ENCODE measurements at places on chromosomes 12 and 14.

DNA sequence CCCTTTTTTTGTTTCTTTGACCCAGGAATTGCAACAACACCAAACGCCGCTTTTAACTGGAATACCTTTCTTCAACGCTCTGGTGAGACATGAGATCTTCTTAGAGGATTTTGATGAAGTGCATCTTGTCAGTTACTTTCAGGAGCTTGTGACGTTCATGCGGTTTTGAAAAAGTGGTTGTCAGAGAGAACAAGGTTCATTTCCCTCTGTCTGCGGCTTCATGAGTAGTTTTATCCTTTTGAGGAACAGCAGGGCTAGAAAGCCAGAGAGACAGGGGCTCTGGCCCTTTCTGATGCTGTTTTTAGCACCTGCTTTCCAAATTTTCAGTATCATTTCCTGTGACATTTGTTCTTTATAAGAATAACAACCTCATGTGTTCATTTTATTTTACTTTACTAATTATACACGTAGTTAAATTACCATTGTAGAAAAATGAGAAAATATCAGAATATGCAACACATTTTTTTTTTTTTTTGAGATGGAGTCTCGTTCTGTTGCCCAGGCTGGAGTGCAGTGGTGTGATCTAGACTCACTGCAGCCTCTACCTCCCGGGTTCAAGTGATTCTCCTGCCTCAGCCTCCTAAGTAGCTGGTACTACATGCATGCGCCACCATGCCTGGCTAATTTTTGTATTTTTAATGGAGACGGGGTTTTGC, 61.8 kb downstream of the GLT1D1 start:
- DNase-seq, result no peak

GRCh38 chr12:18811273-18811672, 73.4 kb downstream of the CAPZA3 start:
- no peak for DNase-seq

DNA sequence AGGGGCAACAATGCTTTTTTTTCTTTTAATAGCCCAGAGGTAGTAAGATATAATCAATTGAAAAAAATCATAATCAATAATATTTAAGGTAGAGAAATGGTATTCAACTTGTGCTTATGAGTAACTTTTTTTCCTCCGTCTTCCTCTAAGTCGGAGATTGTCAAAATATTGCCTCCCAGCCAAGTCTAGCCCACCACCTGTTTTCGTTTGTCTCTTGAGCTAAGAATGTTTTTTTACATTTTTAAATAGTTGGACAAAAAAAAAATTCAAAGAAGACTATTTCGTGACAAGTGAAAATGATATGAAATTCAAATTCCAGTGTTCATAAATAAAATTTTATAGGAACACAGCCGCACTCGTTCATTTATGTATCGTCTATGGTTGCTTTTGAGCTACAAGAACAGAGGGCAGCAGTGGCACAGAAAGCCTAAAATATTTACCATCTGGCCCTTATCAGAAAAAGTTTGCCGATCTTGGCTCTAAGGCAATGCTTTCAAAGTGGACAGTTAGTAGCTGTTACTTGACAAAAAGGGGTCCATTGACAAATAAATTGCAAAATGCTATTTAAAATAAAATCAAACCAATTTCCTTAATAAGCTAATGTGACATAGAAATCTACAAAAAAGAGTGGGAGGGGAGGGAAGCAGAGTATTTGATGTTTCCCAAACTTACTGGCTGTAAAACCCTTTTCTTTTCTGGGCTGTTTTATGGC, 40.8 kb upstream of the MAX start:
- no peak for DNase-seq

GRCh38 chr12:11497995-11498394, 102.6 kb upstream of the PRB2 start:
- DNase-seq, result no peak

- no peak for DNase-seq
Measured at GRCh38 chr12:113858841-113859386, 107.2 kb downstream of the RBM19 start.

GRCh38 chr12:116582610-116583009, 23.4 kb downstream of the MAP1LC3B2 start:
- no peak for DNase-seq
